ENCODE measurements at places on chromosomes 1 and 21.

- DNase-seq, result no peak
Observed at GRCh38 chr1:15429701-15430149, 8.5 kb upstream of the CTRC start.

- DNase-seq, result no peak
Observed at GRCh38 chr1:45097079-45097478, 85.0 kb downstream of the UROD start.

DNA sequence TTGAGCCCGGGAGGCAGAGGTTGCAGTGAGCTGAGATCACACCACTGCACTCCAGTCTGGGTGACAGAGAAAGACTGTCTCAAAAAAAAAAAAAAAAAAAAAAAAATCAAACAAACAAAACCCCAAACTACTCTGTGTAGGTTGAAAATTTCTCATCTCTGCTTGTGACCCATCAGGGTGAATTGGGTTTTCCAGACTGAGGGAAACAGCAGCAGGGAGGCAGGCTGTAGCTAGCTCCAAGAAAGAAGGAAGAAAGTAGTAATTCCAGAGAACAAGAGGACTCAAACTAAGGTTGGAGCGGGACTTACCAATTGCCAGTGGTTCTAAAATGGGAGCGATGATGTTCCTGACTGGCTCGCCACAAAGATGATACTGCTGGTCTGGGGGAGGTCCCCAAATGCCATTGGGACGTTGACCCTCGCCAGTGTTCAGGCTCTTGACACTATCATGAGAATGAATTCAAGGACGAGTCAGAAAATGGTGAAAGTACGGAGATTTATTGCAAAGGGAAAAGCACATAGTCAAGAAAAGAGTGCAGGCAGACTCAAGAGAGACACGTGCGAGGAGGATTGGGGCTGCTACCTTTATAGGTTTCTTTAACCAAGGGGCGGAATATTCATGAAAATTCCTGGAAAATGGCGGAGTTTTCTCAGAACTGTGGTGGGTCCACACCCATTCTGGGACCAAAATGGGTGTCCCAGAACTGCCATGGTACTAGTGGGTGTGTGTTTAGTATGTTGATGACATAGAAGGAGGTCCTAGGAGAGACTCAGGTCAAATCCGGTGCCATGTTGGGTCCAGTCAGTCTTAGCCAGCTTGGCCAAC, 13.4 kb downstream of the AADACL4 start:
- no peak for DNase-seq

GRCh38 chr1:204705888-204706837, 20.6 kb upstream of the LRRN2 start:
- DNase-seq, result no peak

GRCh38 chr1:2413495-2414296, 1.3 kb upstream of the PEX10 start:
- no peak for DNase-seq

- peak; percentile 78 for DNase-seq
Observed at GRCh38 chr1:26378088-26378878, 5.7 kb upstream of the ZNF683 start.

DNA sequence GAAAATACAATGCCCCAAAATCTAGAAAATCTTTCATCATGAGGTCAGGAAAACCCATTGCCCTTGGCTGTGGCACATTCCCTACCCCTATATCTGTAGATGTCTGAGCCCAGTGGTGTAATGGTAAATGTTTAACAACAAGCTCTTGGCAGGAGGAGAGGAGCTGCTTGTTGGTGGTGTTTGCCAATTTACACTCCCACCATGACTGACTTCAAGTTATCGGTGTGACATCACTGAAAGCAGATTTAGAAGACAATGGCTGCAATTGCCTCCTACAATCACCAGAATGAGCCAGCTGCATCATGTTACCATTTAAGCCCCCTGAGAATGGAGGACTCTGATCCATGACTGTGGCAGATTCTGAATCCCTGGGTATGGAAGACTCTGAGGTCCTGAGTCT, 70.9 kb downstream of the SDC3 start:
- DNase-seq, result no peak

- DNase-seq, result no peak
Observed at GRCh38 chr21:39552856-39553255, 59.9 kb upstream of the B3GALT5 start.

GRCh38 chr1:51628715-51629590, 12.1 kb downstream of the OSBPL9 start:
- no peak for DNase-seq

DNA sequence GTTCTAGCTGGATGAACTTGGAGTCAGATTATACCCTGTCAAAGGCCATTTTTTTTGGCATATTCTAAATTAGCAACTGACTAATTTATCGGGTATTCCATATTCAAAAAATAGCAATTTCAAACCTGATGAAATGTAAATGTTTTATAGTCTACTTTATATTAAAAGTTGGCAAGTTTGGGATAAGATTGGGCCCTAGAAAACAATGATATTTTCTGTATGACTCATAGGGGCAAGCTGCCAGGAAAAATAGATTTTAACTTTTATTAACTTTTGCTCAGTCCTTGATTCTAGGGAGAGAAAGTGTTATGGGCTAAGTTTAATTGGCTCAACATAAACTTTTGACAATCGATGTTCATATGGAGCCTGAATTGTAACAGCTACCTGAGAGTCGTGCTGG, 576.9 kb upstream of the B3GALT2 start:
- DNase-seq, result no peak

DNA sequence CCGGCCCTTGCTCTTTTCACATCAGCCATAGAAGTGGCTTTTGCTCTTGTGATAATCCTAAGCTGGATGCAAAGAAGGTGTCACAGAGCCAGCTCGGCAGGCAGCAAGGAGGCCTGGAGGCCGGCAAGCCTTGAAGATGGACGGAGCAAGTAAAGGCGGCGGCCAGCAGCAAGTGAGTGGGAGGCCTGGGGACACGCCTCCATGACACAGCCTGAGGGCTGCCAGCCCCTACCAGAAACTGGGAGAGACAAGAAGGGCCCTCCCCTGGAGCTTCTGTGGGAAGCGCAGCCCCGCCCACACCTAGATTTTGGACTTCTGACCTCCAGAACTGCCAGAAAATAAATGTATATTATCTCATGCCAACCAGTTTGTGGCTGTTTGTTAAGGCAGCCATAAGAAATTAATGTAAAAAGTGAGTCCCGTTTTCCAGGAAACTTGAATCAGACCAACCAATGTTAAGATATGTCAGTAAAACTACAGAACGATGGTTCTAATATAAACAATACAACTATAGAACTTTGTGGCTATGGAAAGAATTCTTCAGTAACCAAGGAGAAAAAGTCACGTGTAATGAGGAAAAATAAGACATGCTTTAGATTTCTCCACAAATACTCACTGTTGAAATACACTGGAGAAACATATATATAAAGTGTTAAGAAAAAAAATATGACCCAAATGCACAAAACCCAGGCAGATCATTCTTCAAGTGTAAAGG, 49.9 kb downstream of the BACE2 start:
- peak; percentile 36 for DNase-seq

DNA sequence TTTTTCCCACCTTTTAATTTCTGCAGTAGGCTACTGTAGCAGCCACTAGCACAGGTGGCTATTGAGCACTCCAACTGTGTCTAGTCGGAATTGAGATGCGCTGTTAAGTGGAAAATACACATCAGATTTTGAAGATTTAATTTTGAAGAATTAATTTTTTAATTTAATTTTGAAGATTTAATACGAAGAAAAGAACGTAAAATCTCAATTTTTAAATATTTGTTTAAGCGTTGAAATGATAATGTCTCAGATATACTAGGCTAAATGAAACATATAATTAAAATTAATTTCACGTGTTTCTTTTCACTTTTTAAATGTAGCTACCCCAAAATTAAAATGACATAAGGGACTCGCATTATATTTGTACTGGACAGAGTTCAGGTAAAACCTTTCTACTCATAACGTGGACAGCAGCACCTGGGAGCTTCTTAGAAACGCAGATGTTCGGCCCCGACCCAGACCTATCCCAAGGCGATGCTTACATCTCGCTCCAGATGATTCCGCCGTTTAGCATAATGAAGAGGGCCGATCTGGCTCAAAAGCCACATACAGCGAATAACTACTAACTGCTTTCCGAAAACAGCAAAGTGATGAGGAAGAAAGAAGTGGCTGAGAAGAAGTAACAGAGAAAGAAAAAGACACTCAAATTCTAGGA, 717 bp downstream of the CRYZL1 start:
- DNase-seq, result no peak

GRCh38 chr1:53112271-53112774, 30.1 kb downstream of the SLC1A7 start:
- no peak for DNase-seq

- DNase-seq, result no peak
Observed at GRCh38 chr1:206579747-206580437, 32.4 kb downstream of the EIF2D start.

DNA sequence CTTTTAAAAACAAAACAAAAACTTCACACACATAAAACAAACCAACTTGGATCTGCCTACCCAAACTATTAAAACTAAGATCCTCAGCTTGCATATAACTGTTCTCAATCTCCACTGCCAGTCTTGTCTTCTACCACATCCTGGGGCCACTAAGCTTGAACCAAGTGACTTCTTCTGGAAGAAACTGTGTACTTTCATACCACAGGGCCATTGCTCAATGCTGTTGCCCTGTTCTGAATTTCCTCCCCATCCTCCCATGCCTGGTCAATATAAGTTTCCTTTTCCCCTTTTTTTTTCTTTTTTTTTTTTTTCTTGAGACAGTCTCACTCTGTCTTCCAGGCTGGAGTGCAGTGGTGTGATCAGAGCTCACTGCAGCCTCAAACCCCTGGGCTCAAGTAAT, 109.9 kb downstream of the KIAA0319L start:
- no peak for DNase-seq

GRCh38 chr1:185156288-185156853, 382 bp downstream of the TRMT1L start:
- DNase-seq, result no peak

GRCh38 chr1:23854568-23854967, 13.5 kb downstream of the FUCA1 start:
- DNase-seq, result no peak

DNA sequence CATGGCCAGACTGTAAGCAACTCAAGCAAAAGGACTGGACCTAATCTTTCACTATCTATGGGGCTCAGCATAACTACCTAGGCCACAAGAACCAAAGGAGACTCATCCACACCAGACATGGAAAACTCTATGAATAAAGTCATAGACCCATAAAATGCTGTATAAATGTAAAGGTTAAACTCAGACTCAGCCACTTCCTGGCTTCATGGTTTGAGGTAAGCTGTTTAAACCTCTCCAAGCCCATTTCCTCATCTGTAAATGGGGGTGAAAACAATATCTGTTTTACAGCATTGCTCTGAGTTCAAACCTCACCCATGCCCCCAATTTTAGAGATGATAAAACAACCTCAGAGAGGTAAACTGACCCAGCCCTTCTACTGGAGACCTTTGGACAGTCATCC, 4.0 kb upstream of the SMIM12 start:
- no peak for DNase-seq

- DNase-seq, result no peak
Observed at GRCh38 chr1:48526008-48526710, 54.2 kb upstream of the SPATA6 start.

DNA sequence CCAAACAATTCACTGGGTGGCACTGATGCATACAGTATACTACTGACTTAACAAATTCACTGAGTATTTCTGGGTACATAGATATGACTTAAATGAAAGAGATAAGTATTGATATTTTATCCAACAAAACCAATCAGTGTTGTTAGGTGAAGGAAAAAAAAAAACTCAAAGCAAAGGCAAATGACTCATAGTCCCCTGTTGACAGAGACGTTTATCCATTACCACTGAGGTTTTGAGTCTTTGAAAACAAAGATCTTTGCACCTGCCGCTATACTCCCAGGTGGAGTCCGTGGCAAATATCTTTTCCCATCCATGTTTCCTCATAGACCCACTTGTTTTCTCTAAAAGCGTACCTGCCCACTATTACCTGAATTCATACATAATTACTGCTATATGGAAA, 18.4 kb downstream of the DYNLT5 start:
- no peak for DNase-seq

GRCh38 chr1:193104502-193104906, 710 bp downstream of the GLRX2 start:
- peak; percentile 41 for DNase-seq

GRCh38 chr1:167658574-167659328, 28.7 kb downstream of the RCSD1 start:
- DNase-seq, result no peak

DNA sequence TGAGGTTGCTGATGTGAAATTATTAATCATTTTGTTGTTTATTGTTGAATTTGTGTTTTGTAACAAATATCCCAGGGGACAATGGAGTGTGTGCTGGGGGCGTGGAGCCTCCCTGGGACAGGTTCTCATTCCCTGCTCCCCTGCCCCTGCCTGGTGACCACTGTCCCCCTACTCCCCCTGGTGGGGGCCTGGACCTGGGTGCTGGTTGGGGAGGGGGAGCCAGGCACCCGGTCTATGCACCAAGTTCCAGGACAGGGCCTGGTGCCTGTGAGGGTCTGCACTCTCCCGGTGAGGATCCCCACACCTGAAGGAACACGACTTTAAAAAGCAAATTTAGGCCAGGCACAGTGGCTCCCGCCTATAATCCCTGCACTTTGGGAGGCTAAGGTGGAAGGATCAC, 42.4 kb downstream of the CHD5 start:
- DNase-seq, result no peak

DNA sequence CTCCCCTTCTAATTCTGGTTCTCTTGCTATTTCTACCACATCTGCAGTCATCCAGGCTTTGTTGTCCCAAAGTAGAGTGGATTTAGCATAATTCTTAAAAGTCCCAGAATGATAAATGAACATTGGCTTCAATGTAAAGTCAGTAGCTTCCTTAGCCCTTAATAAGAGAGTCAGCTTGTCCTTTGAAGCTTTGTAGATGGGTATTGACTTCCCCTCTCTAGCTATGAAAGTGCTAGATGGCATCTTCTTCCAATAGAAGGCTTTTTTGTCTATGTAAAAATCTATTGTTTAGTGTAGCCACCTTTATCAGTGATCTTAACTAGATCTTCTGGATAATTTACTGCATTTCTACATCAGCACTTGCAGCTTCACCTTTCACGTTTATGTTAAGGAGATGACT, 181.4 kb upstream of the B3GALT2 start:
- no peak for DNase-seq
